ENCODE measurements at places on chromosomes 7 and 10.

DNA sequence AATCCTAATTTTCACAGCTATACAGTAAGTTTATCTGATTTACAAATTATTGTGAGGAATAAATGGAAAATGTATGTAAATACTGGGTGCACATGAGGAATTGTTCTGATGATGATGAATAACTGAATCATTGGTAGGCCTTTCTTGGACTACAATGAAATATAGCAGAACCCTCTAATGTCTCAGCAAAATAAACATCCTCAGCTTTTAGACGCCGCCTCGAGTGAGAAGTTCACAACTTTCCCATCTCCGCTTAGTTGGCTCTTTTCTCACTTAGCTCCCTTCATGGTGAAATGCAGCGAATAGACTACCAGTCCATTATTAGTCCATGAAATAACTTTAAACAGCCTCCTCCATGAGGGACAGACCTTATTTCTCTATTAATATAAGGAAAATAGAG lies 182.3 kb downstream of the BICC1 start:
- DNase-seq = no peak

DNA sequence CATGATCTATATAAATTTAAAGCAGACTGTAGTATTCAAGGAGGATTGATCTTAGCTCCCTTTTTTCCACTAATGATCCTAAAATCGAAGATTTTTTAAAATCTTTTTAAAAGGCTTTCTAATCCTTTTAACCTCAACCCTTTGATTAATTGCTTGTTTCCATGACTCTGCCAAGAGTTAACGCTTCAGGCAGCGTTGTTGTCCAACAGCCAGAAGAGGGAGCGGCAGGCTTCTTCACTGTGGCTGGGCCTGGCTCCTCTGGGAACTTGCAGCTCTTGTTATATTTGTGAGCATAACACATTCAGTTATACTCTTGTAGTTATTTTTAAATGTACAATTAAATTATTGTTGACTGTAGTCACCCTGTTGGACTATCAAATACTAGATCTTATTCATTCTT lies 26.3 kb downstream of the CRCP start:
- DNase-seq = peak; percentile 93

DNA sequence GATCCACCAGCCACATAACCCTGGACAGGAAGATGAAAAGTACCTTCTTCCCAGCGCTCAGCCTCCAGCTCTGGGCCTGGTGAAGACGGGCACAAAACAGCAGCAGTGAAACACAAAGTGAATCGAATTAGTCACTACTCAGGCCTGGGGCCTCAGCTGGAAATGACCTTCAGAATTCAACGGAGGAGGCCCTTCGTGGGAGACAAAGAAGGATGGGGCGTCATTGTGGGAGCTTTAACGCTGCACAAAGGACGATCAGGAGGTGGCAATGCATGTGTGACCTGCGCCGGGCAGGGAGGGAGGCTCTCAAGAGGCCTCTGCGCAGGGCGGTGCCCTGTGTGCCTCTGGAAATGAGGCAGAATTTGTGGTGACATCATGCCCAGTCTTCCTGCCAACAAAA lies 161.9 kb downstream of the DNAJB6 start:
- no peak for DNase-seq

- no peak for DNase-seq
Measured at GRCh38 chr7:33986451-33986850, 81.1 kb downstream of the BMPER start.

DNA sequence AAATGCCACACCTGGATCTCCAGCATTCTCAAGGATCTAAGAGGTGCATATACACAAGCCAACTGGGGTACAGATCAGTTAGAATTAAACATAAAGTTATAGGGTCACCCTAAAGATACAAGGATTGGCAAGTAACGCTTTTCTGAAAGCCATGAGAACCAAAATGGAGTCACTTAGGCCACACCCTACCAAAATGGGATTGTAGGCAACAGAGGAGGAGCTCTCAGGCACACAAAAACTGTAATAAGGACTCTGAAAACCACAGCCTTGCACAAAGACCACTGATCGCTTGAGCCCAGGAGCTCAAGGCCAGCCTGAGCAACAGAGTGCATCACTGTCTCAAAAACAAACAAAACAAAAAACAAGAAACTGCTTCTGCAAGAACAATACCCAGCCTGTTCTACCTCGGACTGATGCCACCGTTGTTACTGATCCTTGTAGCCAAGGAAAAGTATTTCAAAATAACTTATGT lies 35.5 kb downstream of the SVOPL start:
- DNase-seq = no peak

GRCh38 chr10:17735166-17735941 lies 16.6 kb upstream of the TMEM236 start:
- peak; percentile 68 for DNase-seq
